ENCODE measurements at places on chromosomes 7 and 10.

GRCh38 chr10:69669409-69669808 is 39.4 kb downstream of the FAM241B start:
- DNase-seq, result no peak

- DNase-seq, result no peak
Measured at GRCh38 chr7:77184990-77185389, 14.6 kb downstream of the FGL2 start.

GRCh38 chr7:31890766-31891165 is 179.4 kb downstream of the PDE1C start:
- peak; percentile 50 for DNase-seq

- peak; percentile 68 for DNase-seq
Measured at GRCh38 chr7:2776401-2776800, 67.7 kb downstream of the GNA12 start.

- DNase-seq, result no peak
Measured at GRCh38 chr7:42263971-42264370, 27.0 kb upstream of the GLI3 start.

GRCh38 chr7:4091767-4092166 is 590.3 kb upstream of the FOXK1 start:
- no peak for DNase-seq

Measured in suppressor macrophage (primary cell).